NCI-H1417 (cell line): ENCODE measurements at places on chromosomes 3 and 15.

DNA sequence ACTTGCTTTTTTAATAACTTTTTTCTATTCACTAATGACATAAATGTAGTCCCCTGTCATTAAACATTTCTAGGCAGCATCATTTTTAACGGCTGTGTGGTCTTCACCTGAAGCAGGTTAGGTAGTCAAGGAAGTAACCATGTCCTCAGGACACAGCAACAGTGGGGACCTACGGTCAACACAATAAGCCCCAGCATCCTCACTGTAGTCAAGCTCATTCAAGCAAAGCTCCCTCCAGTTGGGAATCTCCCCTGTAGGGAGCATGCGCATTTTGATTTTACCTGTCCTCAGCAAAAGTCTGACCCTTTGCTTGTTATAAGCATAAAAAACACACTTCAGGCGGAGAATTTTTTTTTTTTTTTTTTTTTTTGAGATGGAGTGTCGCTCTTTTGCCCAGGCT lies 151.4 kb downstream of the SHQ1 start:
- no peak for DNase-seq

DNA sequence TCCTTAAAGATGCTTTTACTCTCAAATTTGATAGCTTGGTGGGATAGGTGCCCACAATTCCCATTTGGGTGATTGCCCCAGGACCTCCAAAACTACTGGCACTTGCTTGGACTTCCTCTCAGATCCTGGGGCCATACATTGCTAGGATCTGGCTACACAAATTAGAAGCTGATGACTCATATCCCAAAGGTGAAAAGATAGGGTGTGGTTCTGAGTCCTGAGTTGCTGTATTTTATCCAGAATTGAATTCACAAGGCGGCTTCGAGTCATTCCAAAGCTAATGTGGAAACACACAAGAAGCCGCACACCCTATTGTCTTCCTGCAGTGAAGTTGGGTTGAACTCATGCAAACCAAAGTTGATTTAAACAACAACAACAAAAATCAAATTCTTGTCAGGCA lies 53.4 kb downstream of the DUT start:
- DNase-seq = no peak

GRCh38 chr3:188077160-188077799 lies 76.7 kb upstream of the LPP start:
- DNase-seq = no peak

DNA sequence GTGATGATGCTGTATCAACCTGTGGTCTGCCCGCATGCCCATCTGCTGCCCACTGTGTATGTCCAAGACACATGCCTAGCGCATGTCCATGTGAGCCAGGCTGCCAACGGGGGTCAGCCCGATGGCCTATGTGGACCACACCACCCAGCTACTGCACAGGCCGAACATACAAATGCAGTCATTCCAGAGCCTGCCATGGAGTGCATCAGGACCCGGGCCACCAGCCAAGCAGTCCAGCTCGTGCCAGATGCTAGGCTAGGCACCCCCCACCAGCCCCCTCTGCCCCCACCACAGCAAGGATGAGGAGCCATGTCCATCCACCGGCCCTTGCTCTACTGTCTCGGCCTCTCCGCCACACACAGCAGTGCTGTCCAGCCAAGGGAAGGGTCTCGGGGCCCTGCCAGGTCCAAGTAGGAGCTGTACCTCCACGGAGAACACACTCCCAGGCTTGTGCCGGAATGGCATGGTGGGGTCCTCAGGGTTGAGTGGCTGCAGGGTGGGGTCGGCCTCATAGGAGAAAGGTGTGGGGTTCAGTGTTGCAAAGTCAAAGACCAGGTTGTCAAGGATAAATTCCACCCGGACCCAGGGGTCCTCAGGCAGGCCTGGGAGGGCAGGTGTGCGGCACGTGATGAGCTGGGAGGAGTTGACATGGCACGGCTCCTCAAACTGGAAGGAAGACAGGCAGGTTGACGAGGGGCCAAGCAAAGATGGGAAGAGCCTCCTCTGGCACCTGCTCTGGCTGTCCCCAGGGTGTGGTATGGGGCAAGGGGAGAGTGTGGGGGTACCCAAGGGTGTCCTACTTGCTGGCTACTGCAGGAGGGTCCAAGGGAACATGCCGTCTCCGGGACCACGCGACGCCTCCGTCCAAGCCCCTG lies 15.3 kb downstream of the PLXNB1 start:
- DNase-seq = no peak

- DNase-seq = no peak
Observed at GRCh38 chr3:134110963-134111362, 81.2 kb upstream of the SLCO2A1 start.

DNA sequence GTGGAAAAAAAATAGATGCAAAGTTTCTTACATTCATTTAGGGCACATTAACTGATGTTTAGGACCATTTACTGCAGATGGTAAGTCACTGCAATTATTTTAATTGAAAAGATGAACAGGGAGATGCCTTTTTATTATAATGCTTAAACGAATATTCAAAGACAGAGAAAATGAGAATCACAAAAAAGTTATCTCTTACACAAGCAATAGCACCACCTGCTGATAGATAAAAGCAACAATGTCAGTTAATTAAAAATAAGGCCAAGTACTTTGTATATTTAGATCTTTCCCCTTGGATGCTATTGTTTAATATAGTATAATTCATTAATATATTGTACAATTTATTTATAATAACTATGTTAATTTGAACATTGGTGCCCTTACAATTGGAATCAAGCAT lies 55.9 kb downstream of the IFT80 start:
- no peak for DNase-seq

GRCh38 chr3:16477056-16477455 lies 36.4 kb downstream of the RFTN1 start:
- no peak for DNase-seq

DNA sequence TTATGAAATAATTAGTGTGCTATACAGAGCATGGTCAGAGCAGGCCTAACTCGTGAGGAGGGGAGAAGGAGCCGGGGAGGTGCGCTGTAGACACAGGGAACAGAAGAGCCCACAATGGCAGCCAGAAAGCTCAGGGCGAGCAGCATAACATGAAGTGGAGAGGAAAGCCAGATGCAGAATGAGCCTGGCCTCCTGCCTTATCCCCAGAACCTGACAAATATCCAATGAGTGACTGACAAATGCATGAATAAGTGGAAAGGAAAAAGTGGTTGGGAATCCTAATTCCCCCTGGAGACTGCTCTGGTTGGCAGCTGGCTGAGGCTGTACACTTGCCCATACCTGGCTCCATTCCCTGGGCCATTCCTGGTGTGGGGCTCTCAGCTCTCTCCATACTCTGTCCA lies 9.2 kb upstream of the MST1R start:
- peak; percentile 71 for DNase-seq

DNA sequence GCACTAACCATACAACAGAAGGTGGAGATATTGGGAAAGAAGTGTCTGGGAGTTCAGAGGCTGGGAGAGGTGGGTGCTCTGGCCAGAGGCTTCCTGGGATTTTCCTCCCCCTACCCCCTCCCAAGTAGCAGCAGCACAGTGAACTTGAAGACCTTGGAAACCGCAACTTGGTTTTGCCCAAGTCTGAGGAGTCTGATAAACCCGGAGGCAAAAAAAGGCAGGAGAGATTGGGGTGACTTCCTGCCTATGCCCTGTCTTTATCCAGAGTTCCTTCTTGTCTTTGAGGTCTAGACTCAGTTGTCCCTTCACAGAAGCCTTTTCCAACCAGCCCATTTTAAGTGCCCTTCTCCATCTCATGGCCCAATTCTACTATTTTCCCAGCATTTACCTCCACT lies 25.4 kb upstream of the THRB start:
- DNase-seq = no peak

DNA sequence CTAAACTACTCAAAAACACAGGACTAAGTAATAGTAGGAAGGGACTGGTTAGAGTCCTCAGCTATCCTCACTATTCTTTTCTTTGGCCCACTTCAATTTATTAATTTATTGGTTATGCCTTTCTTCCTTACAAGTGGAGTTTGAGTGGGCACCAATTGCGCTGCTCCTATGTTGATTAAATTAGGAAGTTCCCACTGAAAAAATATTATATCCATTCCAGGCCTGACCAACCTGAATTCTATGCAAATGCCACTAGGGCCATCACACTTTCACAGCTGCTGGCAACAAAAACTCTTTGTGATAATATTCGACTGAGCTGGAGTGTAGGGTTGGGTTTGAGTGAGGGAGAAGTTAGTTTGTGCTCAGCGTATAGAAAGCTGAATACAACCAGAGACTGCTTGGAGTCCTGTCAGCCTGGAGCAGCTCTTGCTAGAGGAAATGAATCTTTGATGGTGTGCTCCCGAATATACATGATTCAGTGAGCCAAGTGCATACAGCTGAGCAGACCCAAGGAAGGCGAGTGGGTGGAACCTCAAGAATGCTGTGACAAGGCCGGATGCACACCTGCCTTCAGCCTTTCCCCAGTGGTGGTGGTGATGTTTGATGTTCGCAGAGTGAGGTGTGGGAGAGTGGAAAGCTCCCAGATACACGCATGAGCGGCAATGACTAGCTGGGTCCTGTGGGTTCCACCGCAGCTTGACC lies 1.5 kb downstream of the ARHGEF3 start:
- no peak for DNase-seq

DNA sequence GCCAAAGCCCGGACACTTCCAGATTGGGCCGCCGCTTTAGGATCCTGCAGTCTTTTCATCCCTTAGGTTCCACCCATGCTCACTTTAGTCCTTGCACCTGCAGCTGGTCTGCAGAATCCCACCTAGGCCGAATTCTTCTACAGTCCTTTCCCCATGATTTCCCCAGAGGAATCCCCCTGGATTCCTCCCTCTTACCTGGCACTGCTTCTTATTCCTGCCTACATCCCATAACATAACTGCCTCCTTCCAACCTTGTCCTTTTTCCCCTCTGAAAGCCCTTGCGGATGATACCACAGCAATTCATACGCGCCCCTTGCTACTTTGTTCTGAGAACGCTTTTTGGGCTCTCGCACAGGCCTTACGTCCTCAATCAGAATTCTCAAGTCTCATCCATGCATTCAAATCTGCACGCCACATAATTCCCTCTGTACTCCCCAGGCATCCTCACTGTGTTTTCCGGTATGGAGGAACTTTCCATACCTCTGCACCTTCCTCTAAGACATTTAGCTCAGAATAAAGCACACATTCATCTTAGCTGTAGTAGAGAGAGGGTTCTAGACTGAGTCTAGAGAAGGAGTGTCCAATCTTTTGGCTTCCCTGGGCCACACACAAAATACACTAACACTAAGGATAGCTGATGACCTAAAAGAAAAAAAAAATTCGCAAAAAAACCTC lies 619 bp downstream of the EIF2AK4 start:
- DNase-seq = no peak

GRCh38 chr15:55660153-55660552 lies 72.0 kb upstream of the PYGO1 start:
- DNase-seq = no peak

DNA sequence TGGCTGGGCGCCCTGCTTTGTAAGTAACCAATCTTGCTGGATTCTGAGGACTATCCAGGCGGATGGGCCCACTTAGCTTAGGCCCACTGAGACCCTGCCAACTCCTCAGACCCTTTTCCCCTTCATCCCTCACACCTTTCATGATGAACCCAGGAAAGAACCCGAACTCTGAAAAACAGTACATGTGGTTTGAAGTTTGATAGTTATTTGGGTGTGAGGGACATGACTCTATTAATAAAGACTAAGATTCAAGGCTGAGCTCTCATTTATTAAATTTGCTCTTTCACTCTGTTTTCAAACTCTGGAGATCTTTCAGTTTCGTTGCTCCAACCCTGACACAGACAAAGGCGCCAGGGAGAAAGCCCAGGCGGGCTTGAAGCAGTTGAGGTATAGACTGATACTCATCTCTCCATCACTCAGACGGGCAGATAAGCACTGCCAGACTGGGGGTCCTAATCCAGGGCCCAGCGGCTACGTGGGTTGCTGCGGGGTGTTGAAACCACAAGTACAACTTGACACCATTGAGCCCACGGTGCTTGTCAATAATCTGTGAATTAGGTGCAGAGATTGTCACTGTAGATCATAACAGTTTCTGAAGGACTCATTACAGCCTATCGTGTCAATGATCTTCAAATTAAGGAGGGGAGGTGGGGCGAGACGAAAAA lies 7.2 kb upstream of the SOX2 start:
- DNase-seq = no peak

- DNase-seq = no peak
Observed at GRCh38 chr15:42955518-42955917, 34.9 kb upstream of the TTBK2 start.
